Vagina (tissue), 2 donors: ENCODE measurements at places on chromosomes 16 and 17. TPM values are rescaled to one million over a fixed set of nuclear protein-coding genes. Genes with fewer than 3 reads are reported as not detected.

Gene FMNL1
- total RNA-seq, result 22.1 TPM

Gene SLC5A11
- total RNA-seq, result not detected

Gene DNASE1L2
- total RNA-seq, result 0.74 TPM

Gene BCL6B
- 10.1 TPM for total RNA-seq

Gene WNT9B
- not detected for total RNA-seq

Gene GPR142
- 0.98 TPM for total RNA-seq

Gene OTOA
- not detected for total RNA-seq

Gene JPT2
- 19.9 TPM for total RNA-seq

Gene KRT13
- total RNA-seq, result 10,968 TPM

Gene TUBB3
- 19.2 TPM for total RNA-seq

Gene ZNF385C
- total RNA-seq, result 0.49 TPM

Gene AMZ2
- 39.8 TPM for total RNA-seq

Gene SPAG9
- 92.6 TPM for total RNA-seq
